ENCODE measurements at places on chromosomes 5 and 9.

- DNase-seq, result no peak
These were observed 9.7 kb downstream of the SLC12A7 start for GRCh38 chr5:1101961-1102713.

DNA sequence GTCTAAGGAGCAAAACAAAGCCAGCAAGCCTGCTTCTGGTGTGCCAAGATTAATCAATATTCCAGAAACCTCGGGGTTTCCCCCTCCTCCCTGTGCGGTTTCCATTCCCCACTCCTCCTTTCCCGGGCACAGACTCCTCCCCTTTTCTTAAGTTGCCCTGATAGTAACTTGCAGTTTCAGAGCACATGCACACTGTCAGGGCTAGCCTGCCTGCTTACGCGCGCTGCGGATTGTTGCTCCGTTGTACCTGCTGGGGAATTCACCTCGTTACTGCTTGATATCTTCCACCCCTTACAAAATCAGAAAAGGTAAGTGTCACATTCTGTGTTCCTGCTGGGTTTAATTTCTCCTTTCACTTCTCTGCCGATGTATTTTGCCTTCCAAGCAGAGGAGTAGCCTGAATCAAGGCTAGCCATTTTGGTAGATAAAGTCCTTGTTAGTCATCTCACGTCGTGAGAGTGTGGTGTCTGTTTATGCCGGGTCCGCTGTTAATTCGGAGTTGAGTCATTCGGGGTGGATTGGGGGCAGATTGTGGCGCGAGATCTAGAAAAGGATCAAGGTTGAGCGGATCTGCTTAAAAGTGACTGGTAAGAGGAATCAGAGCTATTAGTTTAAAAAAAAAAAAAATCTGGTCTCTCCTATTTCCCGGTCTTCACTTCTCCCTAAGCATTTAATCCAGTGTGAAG lies at the start of gene SLC1A3:
Gene SLC1A3 (plus strand): TSS at position 179 of the 686 bp plus-strand sequence. CDS start 1,818 bp downstream, outside the sequence.
- peak; percentile 34 for DNase-seq

GRCh38 chr5:67192719-67193438 lies 3.7 kb downstream of the CD180 start:
- DNase-seq, result no peak

GRCh38 chr9:4130166-4130565 lies 169.7 kb downstream of the GLIS3 start:
- DNase-seq, result no peak

- no peak for DNase-seq
These were observed 208.7 kb downstream of the ARRDC3 start for GRCh38 chr5:91174396-91174795.

- peak; percentile 1 for DNase-seq
These were observed 206.6 kb downstream of the MAT2B start for GRCh38 chr5:163712011-163712410.

DNA sequence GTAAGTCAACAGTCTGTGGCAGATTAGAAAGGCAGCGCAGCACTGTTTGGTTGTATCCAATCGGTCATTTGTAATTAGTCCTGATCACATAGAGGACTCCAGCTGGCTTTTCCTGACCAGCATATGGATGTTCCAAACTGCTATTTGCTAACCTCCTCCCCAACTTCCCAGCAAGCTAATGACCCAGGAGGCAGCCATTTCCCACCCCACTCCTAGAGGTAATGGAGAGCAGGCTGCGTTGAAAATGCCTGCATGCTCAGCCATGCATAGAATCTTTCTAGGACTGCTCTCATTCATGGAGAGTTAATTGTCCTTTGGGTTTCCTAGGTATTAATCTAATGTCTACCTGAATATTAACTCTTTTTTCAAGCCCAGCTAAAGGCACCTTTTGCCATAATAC lies 850.6 kb upstream of the WWC1 start:
- DNase-seq, result no peak

DNA sequence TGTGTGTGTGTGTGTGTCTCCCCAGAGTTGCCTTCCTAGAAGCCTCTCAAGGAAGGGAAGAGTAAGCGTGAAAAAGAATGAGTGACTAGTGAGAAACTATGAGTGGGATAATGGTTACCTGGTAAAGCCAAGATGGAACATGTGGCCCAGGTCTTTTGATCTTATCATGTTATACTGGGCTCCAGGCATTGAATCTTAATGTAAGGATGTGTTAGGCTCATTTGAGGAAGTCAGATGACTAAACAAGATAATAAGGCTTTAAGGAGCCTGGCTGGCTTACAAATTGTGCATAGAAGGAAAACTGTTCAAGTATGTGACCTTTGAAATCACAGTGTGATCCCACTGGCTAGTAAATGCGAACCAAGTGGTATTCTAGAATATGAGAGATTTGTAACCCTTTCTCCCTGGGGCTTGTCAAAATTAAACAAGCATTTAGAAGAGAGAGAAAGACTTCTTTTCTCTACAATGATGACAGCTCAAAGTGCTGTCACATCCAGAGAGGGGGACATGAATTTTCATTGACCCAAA lies 29.9 kb upstream of the HMHB1 start:
- no peak for DNase-seq

GRCh38 chr5:73160239-73160671 lies 12.7 kb upstream of the TMEM174 start:
- no peak for DNase-seq

- DNase-seq, result no peak
These were observed 211.0 kb downstream of the AGTPBP1 start for GRCh38 chr9:85530721-85531120.

- no peak for DNase-seq
These were observed 342.3 kb downstream of the PLK2 start for GRCh38 chr5:58117542-58117941.

GRCh38 chr5:145983446-145983845 lies 47.1 kb downstream of the SH3RF2 start:
- no peak for DNase-seq

- no peak for DNase-seq
These were observed 1240.1 kb upstream of the WWC1 start for GRCh38 chr5:167051402-167051768.

DNA sequence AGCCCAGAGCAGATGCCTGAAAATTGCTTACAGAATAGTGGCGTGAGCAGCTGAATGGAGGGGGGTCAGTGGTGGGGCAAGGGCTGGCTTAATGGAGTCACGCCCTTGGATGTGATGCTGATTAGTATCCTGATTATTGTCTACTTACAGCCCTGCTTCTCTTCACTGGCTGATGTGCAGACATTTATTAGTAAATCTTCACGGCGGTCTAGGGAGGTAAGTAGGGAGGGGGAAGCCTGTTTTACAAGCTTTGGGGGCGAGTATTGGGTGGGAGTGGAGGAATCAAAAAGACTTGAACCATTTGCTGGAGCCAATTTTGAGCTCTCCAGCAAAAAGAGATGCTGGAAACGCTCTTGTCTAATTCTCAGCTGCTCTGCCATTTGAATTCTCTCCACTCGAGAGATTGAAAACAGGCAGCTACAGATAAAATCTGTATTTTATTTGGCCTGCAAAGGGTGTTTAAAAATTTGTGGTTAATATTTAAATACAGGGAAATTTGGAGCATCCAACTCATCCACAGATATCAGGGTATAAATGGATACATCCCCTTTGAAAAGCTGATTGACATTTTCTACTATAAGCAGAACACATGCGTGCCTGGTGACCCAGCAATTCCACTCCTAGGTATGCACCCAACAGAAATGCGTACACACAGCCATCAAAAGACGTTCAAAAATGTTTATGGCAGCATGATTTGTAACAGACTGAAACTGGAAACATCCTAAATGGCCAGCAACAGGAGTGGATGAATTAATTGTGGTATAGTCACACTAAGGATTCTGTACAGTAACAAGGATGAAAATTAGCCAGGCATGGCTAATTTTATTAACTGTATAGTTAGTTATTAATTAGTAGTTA lies 19.5 kb upstream of the ALDH1B1 start:
- DNase-seq, result no peak

DNA sequence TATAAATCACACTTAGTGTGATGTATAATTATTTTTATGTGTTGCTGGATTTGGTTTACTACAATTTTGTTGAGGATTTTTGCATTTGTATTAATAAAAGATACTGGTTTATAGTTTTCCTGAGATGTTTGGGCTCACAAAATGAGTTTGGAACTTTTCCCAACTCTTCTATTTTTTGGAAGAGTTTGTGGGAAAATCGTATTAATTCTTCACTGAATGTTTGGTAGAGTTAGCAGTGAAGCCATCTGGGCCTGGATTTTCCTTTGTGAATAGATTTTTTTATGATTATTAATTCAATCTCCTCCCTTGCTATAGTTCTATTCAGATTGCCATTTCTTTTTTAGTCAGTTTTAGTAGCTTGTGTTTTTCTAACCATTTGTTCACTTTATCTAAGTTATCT lies 201.7 kb upstream of the NFIL3 start:
- no peak for DNase-seq

DNA sequence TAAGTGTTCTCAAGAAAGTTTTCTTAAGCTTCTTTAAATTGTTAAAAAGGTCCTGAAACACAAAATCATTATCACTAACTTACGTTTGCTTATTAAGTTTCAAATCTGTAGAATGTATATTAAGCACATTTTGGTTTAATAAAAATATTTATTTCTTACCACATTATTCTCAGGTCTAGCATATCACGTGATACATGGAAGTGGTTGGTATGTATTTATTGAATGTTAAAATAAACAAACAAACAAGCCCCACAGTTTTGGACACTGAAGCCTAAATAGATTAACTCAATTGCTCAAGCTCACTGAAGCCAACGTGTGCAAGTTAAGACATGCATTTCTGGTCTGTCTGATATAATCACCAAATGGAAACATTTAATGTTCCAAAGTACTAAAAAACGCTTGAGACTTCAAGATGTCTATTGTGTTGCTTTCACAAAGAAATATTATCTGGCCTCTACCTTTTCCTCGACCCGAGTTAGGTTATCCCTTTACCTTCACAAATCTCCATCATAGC lies 1136.9 kb downstream of the TAF11L14 start:
- no peak for DNase-seq

DNA sequence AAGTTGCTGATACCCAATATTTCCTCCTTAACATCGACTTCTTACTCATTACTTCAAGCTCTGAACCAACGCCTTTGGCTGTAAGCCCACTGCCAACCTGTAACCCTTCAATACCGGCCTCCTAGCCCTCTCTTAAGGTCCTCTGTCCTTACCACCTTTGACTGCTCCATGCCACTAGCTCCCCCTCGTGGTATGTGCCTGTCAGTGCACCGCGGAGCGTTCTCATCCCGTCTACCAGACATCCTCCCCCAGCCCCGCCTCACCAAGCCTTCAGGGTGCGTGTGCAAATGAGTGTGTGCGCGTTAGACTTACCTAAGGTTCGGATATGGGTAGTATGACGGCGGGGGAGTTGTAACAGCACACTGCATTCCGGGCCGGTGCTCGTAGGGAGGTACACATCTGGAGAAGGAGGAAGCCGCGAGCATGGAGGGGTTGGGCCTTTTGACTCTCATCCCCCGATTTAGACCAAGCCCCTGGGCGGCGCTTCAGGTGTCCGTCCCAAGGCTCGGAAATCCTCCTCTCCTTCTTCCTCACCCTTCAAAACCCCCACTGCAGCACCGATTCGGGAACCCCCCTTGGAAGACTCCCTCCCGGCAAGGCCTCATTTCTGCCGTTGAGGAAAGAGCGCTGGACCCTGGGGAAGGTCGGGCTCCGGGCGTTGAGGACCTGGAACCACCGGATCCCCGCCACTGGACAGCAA lies 2.8 kb upstream of the MYORG start:
- peak; percentile 65 for DNase-seq

DNA sequence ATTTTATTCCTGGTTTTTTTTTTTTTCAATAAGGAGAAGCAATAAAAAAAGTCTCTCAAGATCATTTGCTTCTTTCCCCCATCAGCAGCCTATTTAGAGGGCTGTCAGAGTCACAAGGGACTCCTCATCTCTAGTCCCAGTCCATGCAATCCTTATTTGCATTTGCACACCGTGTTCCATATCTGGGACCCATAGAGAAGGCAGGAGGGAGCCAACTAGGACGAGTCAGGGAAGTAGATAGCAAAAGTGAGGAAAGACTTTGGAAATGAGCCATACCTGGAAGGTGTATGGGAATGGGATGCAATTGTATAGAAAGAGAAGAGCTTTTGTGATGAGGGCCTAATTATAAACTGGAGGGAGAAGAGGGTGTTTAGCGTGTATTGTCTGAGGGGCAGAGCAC lies 160.0 kb downstream of the PIK3R1 start:
- no peak for DNase-seq

- DNase-seq, result no peak
These were observed 699.9 kb upstream of the MEF2C start for GRCh38 chr5:89582768-89583339.

- no peak for DNase-seq
These were observed 9.5 kb upstream of the GGTA1 start for GRCh38 chr9:121509180-121509579.

DNA sequence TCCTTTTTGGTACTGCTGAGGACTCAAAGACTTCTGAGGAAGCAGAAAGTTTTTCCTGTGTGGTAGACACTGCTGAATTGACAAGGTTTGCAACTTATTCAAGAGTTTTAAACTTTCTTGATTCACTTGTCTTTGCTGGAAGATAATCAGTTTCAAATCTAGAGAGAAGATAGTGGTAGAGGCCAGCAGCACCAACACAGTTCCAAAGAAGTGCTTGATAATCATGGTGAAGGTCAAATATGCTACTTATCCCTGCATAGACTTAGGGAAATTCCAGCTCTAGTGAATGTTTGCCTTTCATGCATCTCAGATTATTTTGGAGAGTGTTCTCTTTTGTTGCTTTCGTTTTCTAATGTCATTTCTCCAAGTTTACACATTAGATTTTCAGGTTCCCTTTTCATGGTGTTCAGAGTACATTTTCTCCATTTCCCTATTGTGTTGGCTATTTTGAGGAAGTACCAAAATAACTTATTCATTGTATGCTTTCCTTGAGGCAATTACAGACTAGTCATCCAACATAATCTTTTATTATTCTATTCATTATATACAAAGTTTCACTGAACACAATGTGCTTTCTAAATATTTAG lies 550 bp downstream of the IFNE start:
- no peak for DNase-seq

DNA sequence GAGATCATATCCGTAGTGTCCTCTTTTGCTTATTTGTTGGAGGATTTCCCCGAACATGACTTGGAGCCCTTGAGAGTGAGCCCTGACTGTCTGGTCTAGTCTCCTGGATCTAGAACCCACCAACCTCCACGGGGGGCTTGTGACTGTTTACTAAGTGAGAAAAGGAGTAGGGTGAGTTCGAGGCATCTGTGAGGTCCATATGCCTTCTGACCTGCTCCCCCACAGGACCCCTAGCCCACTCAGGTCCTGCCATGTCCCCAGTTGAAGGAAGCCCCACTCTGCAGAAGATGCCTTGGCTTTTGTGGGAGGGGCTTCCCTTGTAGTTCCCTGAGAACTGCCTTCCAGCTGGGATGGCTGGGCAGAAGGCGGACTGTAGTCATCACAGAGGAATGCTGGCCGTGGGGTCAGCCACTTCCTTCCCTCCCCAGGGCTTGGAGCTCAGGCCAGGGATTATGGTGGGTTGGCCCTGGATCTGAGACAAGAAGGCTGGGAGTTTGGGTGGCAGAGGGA lies 7.0 kb upstream of the IRF1 start:
- DNase-seq, result peak; percentile 72

DNA sequence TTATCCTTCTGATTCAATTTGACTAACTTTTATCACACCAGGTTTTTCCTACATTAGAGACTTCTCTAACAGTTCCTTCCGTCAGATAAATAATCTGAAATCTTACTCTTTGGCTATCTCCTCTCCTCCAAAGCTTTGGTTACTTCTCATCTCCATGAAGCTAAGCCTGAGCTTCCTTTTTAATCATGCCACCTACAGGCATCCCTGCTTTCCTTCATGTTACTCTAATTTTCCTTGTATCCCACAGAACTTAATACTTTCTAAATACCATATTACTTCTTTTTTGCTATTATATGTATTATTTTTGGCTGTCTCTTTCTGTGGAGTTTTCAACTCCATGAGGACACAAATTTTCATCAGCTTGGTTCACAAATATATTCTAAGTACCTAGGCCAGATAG lies 49.7 kb downstream of the C9 start:
- DNase-seq, result no peak

- DNase-seq, result no peak
These were observed 1050.4 kb downstream of the MAT2B start for GRCh38 chr5:164555809-164556208.
